Neural progenitor cell (in vitro differentiated cells): ENCODE measurements at places on chromosomes 5 and 9. TPM values are rescaled to one million over a fixed set of nuclear protein-coding genes. Genes with fewer than 3 reads are reported as not detected.
A peak's percentile ranks its signal among the peaks of the same experiment; 100 is the strongest.

- no peak overlapping the region for H3K4me3 ChIP-seq
- H3K36me3 ChIP-seq = no peaks in the 10 kb centered on the region
- DNase-seq = no peak
- no peaks in the 10 kb centered on the region for H3K27me3 ChIP-seq
These were observed 78.2 kb upstream of the MAN2A1 start for GRCh38 chr5:109611505-109611904.

SLC28A3 gene
- total RNA-seq = 0.06 TPM in 1 of 2 replicates, not detected in the other

- no peaks in the 10 kb centered on the region for H3K4me1 ChIP-seq
- H3K27ac ChIP-seq = no peak overlapping the region
- H3K27me3 ChIP-seq = no peaks in the 10 kb centered on the region
- no peaks in the 10 kb centered on the region for H3K36me3 ChIP-seq
- no peak for DNase-seq
- H3K4me3 ChIP-seq = no peak overlapping the region
These were observed 8.5 kb upstream of the CRB2 start for GRCh38 chr9:123347289-123348060.

DNA sequence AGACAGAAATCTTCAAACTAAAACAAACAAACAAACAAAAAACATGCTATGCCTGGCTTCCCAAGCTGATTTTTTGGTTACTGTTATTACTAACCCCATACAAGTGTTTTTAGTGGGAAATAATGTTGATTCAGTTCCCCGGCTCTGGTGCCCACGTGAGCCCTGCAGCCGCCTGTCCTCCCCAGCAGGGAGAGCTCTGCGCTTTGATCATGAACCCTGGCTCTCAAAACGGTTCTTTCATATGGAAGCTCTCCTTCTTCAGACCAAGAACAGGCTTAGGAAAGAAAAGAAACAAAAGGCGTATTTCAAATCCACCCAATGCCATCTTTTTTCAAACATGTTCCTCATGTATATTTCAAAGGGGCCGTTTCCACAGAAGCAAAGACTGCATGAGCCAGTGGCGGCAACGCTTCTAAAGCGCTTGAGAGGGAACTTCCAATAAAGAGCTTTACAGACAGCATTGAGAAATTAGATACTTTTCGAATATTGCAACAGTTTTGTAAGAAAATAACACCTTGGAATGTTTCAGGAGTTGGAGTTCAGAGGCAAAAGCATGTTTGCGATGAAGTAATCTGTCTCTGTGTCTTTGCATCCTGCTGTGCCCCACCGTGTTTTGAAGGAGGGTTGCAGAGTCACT, 74.8 kb downstream of the ICE1 start:
- H3K27me3 ChIP-seq = peaks cover 42% of the 10 kb centered on the region
- no peaks in the 10 kb centered on the region for H3K4me1 ChIP-seq
- DNase-seq = peak; percentile 62
- H3K27ac ChIP-seq = no peak overlapping the region

- H3K27me3 ChIP-seq = no peaks in the 10 kb centered on the region
- no peak overlapping the region for H3K4me3 ChIP-seq
- H3K36me3 ChIP-seq = no peaks in the 10 kb centered on the region
- no peaks in the 10 kb centered on the region for H3K4me1 ChIP-seq
- no peak overlapping the region for H3K27ac ChIP-seq
These were observed 27.8 kb upstream of the GRPEL2 start for GRCh38 chr5:149317281-149318048.

KIF2A gene
- total RNA-seq = 78.8 and 114 TPM in 2 replicates

- H3K4me1 ChIP-seq = peaks cover 17% of the 10 kb centered on the region
- no peak for DNase-seq
- H3K36me3 ChIP-seq = no peaks in the 10 kb centered on the region
- H3K27me3 ChIP-seq = no peaks in the 10 kb centered on the region
- no peak overlapping the region for H3K27ac ChIP-seq
These were observed 54.0 kb upstream of the C5orf58 start for GRCh38 chr5:170178814-170179213.

DNA sequence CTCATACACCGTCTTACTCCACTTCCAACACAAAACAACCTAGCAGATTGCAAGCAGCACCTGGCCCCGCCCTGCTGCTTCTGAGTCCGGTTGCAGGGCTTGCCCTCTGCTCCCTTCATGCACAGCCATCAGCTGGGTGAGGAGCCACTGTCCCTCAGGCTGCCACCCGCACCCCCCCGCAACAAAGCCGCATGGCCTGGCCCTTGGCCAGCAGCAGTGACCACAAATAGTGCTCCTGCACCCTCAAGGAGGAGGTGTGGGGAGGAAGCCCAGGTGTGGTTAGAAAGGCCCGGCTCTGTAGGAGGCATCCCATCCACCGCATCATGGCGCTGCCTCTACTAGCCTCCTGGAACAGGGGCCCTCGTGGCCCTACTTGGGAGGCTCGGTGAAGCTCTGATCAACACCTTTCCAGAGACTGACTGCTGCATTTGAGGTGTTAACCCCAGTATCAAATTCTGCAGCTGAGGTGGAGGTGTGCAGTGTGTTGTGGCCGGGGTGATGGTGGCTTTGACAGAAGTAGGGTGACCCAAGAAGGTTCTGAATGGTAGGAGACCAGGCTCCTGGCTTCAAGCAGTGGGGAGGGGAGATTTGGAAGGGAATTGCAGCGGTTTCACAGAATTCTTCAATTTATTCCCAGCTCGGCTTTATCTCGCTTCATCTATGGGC, 52.7 kb downstream of the WNK2 start:
- no peaks in the 10 kb centered on the region for H3K36me3 ChIP-seq
- no peaks in the 10 kb centered on the region for H3K4me1 ChIP-seq
- H3K27me3 ChIP-seq = no peaks in the 10 kb centered on the region
- no peak overlapping the region for H3K4me3 ChIP-seq
- no peak overlapping the region for H3K27ac ChIP-seq
- DNase-seq = no peak

GRCh38 chr9:5421163-5421562, 16.6 kb downstream of the PLGRKT start:
- no peak overlapping the region for H3K27ac ChIP-seq
- H3K36me3 ChIP-seq = no peaks in the 10 kb centered on the region
- H3K27me3 ChIP-seq = no peaks in the 10 kb centered on the region
- H3K4me1 ChIP-seq = peaks cover 9% of the 10 kb centered on the region
- DNase-seq = no peak
- no peak overlapping the region for H3K4me3 ChIP-seq

DNA sequence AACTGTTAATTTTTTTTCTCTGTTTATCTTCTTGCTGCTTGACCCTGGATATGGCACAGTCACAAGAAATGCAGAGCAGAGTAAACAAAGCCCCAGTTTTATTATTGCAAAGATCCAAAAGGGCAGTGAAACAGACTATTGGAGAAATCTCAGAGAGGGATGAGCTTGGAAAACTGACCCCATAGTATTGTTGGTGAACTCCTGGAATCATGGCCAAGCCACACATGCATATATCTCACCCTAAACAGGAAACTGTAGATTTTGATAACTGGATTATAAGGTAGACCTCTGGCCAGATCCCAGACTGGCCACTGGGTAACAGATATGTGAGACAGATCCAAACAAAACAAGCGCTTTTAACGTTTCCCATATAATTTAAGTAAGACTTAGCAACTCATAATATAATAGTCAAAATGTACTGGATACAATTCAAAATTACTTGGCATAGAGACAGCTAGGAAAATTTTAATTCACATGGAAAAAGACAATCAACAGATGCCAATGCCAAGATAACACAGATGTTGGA, 263.5 kb upstream of the SEMA6A start:
- no peak overlapping the region for H3K4me3 ChIP-seq
- no peaks in the 10 kb centered on the region for H3K4me1 ChIP-seq
- H3K27ac ChIP-seq = no peak overlapping the region
- no peaks in the 10 kb centered on the region for H3K27me3 ChIP-seq

- no peak for DNase-seq
- H3K4me1 ChIP-seq = peaks cover 78% of the 10 kb centered on the region
- H3K36me3 ChIP-seq = no peaks in the 10 kb centered on the region
- H3K27me3 ChIP-seq = no peaks in the 10 kb centered on the region
These were observed 106.7 kb downstream of the EFNA5 start for GRCh38 chr5:107563959-107564544.

GRCh38 chr5:91328743-91329142, 54.4 kb downstream of the ARRDC3 start:
- no peak for DNase-seq
- H3K27ac ChIP-seq = no peak overlapping the region
- H3K27me3 ChIP-seq = no peaks in the 10 kb centered on the region
- no peaks in the 10 kb centered on the region for H3K36me3 ChIP-seq
- no peaks in the 10 kb centered on the region for H3K4me1 ChIP-seq

- H3K27ac ChIP-seq = no peak overlapping the region
- no peaks in the 10 kb centered on the region for H3K36me3 ChIP-seq
- H3K27me3 ChIP-seq = peaks cover 46% of the 10 kb centered on the region
These were observed 45.9 kb downstream of the COL23A1 start for GRCh38 chr5:178544166-178544834.

DNA sequence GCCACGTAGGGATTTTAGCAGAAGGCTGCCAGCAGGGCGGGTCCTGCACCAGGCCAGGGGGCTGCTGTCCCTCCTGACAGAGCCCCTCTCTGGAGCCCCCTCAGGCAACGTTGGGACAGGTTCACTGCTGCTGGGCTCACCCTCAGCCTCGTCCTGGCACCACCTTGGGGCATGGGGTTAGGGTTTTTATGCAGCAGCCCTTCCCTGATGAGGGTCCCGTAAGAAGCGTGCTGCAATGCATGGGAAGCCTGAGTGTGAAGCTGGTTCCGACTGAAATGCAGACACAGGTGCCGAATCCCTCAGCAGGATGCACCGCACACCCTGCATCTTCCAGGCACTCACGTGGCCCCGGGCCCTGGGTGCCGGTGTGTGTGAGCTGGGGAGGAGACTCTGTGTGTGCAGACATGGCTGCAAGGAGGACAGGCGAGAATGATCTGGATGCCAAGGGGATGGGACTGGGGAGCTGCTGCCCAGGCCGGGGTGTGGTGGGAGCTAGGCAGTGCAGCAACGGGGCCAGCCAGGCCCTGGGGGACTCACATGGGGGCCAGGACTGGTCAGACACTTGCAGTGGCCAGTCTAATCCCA, 27.1 kb downstream of the ZDHHC11B start:
- peaks cover 28% of the 10 kb centered on the region for H3K4me1 ChIP-seq
- no peak overlapping the region for H3K4me3 ChIP-seq
- peak; percentile 27 for DNase-seq
- H3K36me3 ChIP-seq = no peaks in the 10 kb centered on the region
- H3K27me3 ChIP-seq = no peaks in the 10 kb centered on the region

DNA sequence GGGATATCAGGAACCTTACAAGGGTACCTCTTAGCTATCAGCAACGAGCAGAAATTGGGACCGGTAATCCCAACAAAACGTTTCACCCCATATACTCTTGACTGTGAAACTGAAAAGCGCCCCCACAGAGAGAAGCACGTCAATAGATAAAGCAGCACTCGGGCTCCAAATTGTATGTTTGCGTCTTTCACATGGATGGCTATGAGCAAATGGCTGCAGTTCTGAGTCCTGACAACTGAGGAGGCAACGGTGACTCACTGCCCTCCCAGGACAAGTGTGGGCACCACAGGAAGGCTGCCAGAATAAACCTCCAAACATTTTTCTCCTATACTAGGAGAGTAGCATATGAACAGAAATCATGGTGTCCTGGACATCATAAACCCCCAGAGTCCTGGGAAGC, 36.6 kb downstream of the SEMA4D start:
- DNase-seq = no peak
- no peaks in the 10 kb centered on the region for H3K27me3 ChIP-seq
- peaks cover 29% of the 10 kb centered on the region for H3K4me1 ChIP-seq
- H3K4me3 ChIP-seq = no peak overlapping the region
- no peaks in the 10 kb centered on the region for H3K36me3 ChIP-seq

- H3K4me1 ChIP-seq = peaks cover 20% of the 10 kb centered on the region
- no peak overlapping the region for H3K27ac ChIP-seq
- no peaks in the 10 kb centered on the region for H3K27me3 ChIP-seq
- DNase-seq = no peak
These were observed 133.0 kb downstream of the ZSWIM6 start for GRCh38 chr5:61465066-61465465.

WDR31 gene
- total RNA-seq = 2.5 and 3.2 TPM in 2 replicates

GRCh38 chr5:129541648-129542251, 81.7 kb downstream of the ADAMTS19 start:
- H3K4me1 ChIP-seq = no peaks in the 10 kb centered on the region
- no peak overlapping the region for H3K27ac ChIP-seq
- H3K4me3 ChIP-seq = no peak overlapping the region

DNA sequence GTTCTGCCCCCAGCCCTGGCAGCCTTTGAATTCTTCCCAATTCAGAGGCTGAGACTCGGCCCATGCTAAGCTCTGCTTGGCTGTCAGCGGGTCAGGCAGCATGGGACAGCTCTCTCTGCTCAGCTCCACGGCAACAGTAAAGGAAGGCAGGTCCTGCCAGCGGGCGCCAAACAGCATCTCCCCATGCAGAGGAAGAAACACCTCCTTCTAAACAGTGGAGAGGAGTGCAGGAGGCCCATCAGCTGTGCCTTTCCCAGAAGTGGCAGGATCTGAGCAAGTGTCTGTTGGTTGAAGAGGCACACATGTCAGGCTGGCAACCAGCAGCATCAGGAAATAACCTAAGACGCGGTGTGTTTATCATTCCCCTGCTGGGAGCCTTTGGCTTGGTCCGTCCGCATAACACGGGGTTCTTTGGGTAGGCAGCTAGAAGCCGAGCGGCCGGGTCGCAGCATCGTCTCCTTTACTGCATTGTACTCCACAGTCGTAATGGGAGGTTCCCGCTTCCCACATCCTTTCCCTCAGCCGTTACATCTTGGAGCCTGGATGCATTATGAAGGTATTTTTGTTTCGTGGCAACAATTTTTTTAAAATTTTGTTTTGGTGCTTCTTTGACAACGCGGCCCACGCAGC, 42.7 kb upstream of the NCS1 start:
- no peak overlapping the region for H3K4me3 ChIP-seq
- no peaks in the 10 kb centered on the region for H3K36me3 ChIP-seq
- no peak for DNase-seq
- H3K27me3 ChIP-seq = no peaks in the 10 kb centered on the region
- H3K4me1 ChIP-seq = peaks cover 5% of the 10 kb centered on the region
